ENCODE measurements at places on chromosomes 7 and 10.
A peak's percentile ranks its signal among the peaks of the same experiment; 100 is the strongest.

DNA sequence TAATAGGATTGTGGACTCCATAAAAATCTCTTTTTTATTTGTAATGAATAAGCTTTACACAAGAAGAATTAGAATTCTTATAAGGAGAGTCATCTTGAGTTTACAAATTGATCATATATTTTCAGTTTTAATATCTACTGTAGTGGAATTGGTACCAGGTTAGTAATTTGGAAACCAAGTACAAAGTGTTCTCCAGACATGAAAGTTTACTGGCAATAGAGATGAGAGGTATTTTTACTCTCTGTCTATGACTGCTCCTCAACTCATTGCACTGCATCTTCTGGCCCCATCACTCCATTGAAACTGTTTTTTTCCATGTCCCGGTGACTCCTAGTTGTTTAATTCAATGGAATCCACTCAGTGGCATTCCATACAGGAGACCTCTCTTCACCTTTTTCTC lies 164.5 kb upstream of the SMIM30 start:
- DNase-seq = no peak

GRCh38 chr10:132642732-132643008 lies 105.1 kb downstream of the INPP5A start:
- peak; percentile 72 for DNase-seq

- DNase-seq = no peak
Measured at GRCh38 chr10:24989867-24990266, 26.1 kb downstream of the ENKUR start.

DNA sequence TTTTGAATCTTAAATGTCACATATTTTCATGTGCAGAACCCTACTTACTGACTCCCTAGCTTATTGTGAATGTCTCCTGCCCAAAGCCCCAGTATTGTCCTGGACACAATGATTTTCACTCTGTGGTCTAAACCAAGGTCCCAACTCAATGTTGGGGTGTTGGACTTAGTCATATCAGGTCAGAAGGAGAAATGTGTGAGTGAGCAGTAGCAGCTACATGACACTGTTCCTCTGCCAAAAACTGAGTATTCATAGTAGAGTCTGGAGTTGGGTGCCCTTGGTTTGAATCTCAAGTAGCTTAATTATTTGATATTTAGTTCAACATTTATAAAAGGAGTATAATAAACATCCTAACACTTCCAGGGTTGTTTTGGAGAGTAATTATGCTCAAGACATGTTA lies 141.0 kb downstream of the CHRM2 start:
- no peak for DNase-seq

DNA sequence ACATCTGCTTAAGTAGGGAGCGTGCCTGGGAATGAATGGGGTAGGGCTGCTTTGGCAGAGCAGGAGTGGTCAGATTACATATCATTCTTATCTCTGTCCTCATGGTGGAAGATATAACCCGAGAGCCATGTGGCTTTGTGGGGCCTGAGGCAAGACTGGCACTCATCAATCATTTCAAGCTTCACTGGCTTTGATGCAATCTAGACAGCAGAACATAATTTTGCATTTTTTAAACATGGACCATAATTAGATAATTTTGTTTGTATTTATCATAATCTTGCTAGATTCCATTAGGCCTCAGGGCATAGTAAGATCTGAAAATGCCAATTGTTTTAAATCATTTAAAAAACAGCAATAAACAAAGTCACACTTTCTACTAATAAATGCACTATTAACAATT lies 480.3 kb downstream of the NXPH1 start:
- DNase-seq = no peak

DNA sequence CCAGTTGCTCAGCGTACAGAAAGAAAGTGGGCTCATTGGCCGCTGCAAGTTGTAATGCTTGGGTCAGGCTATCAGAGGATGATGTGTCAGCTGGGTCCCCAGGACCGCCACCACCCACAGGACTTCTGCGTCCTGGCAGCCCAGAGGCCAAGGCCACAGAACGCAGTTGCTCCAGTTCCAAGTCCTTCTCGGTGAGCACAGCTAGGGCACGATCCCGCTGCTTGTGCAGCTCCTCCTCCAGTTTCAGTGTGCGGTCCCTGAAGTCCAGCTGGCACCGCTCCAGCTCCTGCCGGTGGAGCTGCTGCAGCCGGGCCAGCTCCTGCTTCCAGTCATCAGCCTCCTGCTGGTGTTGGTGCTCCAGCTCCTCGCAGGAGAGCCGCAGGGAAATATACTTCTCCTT lies 3.0 kb downstream of the GCC1 start:
- no peak for DNase-seq

DNA sequence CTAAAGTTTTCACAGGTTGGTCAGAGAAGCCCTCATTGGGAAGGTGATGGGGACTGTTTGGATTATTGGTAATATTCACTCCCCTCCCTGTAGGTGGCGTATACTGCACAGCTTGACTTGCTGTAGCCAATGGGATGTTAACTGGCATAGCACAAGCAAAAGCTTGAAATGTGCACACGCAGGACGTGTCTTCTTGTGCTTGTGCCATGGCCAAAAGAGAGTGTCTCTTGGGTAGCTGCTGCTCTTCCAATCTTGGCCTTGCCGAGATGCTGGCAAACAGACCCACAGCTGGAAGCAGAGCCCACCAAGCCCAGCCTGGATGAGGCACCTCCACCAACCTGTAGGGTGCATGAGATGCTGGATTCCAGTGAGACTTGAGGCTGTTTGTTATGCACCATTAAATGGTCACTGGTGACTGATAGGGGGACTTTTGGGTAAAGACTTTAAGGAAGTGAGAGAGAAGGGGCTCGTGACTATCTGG lies 266.0 kb downstream of the GRID1 start:
- no peak for DNase-seq

- no peak for DNase-seq
Measured at GRCh38 chr7:27735165-27735564, 4.8 kb upstream of the TAX1BP1 start.

GRCh38 chr7:124692425-124692824 lies 73.2 kb downstream of the GPR37 start:
- DNase-seq = no peak

- no peak for DNase-seq
Measured at GRCh38 chr10:74178042-74178791, 27.2 kb downstream of the ADK start.

DNA sequence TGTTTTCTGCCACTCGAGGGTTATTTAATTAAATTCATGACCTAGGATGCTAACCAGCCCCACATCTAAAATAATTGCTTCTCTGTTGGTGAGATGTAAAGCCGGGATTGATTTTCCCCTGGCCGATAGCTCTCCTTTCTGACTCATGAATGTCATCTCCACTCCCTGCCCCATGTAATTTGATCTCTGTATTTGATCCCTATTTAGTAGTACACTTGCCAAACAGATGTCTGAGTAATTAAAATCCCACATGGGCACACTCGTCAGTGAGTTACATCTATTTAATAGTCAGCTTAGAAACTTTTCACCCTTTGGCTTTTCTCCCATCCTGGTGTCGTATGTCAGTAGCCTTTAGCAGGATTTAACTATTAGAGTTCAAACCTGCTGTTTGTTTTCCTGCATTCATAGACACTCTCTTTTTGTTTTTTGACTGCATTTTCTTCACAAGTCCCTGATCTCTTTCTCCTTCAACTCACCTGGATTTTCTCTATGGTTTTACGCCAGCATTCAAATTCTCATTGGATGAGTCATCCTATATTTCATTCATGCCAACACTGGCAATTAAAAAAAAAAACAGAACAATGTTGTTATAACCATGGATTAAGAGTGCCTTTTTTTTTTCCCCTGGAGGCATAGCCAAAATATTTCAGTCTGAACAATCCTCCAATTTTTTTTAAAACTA lies 82.7 kb downstream of the SPAG6 start:
- DNase-seq = peak; percentile 81

DNA sequence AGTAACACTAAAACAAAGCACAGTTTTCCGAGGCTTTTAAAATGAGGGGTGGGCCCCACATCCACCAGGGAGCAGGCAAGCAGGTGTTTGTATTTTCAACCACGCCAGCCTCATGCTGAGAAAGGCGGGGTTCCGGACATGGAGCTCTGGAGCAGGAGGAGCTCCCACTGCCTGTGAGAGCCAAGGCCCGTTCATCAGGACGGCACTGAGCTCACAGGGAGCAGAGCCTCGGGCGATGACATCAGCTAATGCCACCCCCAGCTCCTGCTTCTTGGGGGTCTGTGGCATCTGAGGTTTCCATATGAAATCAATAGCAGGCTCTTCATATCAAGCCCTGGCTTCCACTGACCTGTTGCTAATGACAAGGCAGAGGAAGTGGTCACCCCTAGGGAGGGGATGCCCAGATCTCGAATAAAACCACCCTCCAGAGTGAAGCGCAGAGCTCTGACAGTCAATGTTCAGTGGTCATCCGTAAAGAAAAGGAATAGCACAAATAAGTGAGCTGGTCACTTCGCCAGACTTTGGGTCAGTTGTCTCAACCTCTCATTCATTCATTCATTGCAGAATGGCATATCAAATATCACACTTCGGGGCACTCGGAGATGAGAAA lies 89.1 kb downstream of the TNS3 start:
- DNase-seq = no peak

DNA sequence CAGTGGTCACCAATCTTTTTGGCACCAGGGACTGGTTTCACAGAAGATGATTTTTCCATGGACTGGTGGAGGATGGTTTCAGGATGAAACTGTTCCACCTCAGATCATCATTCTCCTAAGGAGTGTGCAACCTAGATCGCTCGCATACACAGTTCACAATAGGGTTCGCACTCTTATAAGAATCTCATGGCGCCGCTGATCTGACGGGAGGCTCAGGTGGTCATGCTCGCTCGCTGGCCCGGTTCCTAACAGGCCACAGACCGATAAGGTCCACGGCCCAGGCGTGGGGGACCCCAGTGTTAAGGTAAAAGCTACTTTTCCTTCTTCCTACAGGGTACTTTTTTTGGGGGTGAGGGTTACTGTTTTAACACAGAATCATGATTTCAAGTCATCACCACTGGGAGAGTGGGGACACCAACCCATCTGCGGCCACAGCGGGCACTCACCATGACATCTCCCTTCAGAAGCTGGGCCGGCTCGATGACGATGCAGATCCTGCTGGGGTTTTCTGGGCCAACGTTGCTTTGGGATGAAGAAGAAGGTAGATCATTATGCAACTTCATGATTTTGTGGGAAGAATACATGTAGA lies 170.5 kb downstream of the TNS3 start:
- no peak for DNase-seq

GRCh38 chr7:1654738-1655475 lies 15.2 kb upstream of the ELFN1 start:
- DNase-seq = no peak

DNA sequence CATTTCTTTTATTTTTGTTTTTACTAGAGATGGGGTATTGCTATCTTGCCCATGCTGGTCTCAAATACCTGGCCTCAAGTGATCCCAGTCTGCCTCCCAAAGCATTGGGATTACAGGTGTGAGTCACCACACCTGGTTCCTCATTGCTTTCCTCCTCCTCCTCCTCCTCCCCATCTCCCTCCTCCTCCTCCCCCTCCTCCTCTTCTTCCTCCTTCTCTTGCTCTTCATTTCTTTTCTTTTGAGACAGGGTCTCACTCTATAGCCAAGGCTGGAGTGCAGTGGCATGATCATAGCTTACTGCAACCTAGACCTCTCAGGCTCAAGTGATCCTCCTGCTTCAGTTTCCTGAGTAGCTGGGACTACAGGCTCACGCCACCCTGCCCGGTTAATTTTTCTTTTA lies 22.2 kb downstream of the LRRC20 start:
- no peak for DNase-seq

GRCh38 chr10:11705722-11706121 lies 36.5 kb upstream of the ECHDC3 start:
- no peak for DNase-seq

GRCh38 chr10:11116361-11116760 lies 98.7 kb downstream of the CELF2 start:
- DNase-seq = no peak

DNA sequence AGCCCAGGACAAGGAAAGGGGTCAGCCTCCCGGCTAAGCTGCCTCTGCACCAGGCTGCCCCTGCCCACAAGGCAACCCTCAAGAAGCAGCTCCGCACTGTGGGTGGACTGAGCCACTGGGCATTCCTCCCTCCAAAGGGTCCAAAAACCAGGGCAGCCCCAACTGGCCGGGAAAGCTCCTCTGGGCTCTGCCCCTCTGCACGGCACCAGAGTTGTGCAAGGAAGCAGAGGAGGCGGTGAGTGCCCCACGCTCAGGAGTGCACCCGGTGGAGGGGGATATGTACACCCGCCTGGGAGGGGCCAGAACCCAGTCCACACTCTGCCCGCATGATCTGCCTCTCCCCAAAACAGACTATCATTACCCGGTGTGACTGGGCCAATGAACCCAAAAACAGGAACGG lies 43.8 kb downstream of the PTPRN2 start:
- no peak for DNase-seq

- no peak for DNase-seq
Measured at GRCh38 chr10:22226599-22226998, 8.8 kb upstream of the EBLN1 start.

- no peak for DNase-seq
Measured at GRCh38 chr7:94296881-94297280, 97.8 kb upstream of the COL1A2 start.

DNA sequence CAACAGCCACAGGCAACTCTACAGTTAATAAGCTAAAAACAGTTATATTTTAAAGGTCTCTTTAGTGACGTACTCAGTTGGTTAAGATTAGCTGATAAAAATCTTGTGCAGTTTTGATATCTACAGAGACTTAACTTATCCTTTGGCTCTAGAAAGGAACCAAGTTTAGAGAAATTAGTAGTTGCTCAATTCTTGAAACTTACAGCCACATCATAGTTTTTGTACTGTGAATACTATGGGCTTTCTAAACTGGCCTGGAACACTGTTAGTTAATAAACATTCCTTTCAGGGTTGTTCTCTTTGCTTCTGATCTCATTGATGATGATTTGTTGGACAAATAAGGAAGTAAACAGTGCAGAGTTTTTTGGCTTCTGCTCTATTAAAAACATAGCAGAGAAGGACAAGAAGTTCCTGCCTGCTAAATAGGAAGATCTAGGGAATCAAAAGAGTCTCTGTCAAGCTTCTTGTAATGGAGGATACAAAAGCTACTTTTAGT lies 73.1 kb downstream of the MKLN1 start:
- no peak for DNase-seq

DNA sequence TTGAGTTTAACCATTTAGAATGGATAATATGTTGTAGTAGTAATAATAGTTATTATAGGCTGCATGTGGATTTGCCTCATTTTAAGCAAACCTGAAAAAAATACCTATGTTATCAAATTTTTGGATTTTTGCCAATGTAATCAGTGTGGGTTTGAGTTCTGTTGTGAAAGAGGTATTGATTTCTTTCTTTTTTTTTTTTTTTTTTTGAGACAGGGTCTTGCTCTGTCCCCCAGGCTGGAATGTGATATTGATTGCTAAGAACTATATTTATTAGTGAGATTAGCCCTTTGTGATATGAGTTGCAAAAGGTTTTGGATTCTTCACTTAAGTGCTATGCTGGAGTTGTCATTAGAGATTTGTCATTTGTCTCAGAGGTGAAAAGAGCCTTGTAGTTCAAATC lies 124.4 kb downstream of the ST7 start:
- DNase-seq = no peak

DNA sequence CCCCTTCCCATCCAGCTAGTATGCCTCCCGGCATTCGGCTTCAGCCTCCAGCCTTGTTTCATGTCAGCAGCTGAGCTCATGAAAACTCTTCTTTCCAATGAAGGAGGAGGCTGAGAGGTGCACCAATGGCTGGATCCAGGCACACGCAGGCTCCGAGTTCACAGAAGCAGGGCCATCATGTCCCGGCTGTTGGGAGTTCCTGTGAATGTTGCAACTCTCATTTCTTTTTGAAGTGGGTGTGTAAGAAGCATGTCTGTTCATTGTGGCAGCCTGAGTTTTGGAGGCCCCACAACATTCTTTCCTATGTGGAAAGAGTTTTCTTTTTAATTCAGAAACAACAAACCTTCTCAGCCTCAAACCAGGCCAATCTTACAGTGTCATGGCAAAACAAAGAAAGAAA lies 89.7 kb downstream of the PTPRE start:
- no peak for DNase-seq
